Spleen (tissue), 13 donors: ENCODE measurements at places on chromosomes 5 and 9. TPM values are rescaled to one million over a fixed set of nuclear protein-coding genes. Genes with fewer than 3 reads are reported as not detected.

- no peak overlapping the region for H3K4me3 ChIP-seq
- no peak for DNase-seq
- no peak overlapping the region for H3K27ac ChIP-seq
- H3K36me3 ChIP-seq: no peaks in the 10 kb centered on the region
- H3K4me1 ChIP-seq: no peaks in the 10 kb centered on the region
Measured at GRCh38 chr5:158320178-158320674, 461.3 kb upstream of the CLINT1 start.

GRCh38 chr5:176748073-176748966 lies 62.0 kb upstream of the UNC5A start:
- no peak overlapping the region for H3K27ac ChIP-seq
- H3K4me3 ChIP-seq: no peak overlapping the region
- H3K4me1 ChIP-seq: peaks cover 15% of the 10 kb centered on the region
- peak; percentile 64 for DNase-seq
- H3K36me3 ChIP-seq: no peaks in the 10 kb centered on the region
- H3K27me3 ChIP-seq: peaks cover 88% of the 10 kb centered on the region

GRCh38 chr5:56616454-56617160 lies 198.7 kb upstream of the MAP3K1 start:
- peaks cover 48% of the 10 kb centered on the region for H3K4me1 ChIP-seq
- no peaks in the 10 kb centered on the region for H3K36me3 ChIP-seq
- DNase-seq: no peak
- H3K27me3 ChIP-seq: no peaks in the 10 kb centered on the region

- no peaks in the 10 kb centered on the region for H3K27me3 ChIP-seq
- no peaks in the 10 kb centered on the region for H3K36me3 ChIP-seq
- H3K27ac ChIP-seq: no peak overlapping the region
- H3K4me1 ChIP-seq: peaks cover 22% of the 10 kb centered on the region
- H3K4me3 ChIP-seq: no peak overlapping the region
Measured at GRCh38 chr5:132506094-132506692, 15.6 kb upstream of the IRF1 start.

GRCh38 chr9:131404987-131405386 lies 11.1 kb downstream of the PRRC2B start:
- H3K4me1 ChIP-seq: peaks cover 99% of the 10 kb centered on the region
- no peaks in the 10 kb centered on the region for H3K27me3 ChIP-seq
- no peaks in the 10 kb centered on the region for H3K36me3 ChIP-seq
- no peak overlapping the region for H3K27ac ChIP-seq
- no peak for DNase-seq

DNA sequence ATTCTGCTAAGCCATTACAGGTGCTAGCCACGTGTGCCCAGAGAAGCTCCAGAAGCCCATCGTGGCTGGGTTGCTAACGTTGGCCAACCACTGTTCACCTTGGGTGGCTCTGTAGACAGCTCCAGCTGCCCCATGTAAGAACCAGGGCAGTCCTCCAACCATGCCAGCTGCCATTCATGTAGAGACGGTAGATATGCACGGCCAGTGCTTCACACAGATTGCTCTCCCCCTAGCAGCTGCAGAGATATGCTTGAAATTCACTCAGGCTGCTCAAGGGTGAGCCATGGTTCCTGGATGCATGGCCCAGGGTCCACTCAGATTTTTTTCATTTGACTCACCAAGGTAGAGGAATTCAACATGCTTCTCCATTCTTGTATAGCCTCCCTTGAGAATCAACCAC lies 31.0 kb downstream of the GADD45G start:
- H3K36me3 ChIP-seq: no peaks in the 10 kb centered on the region
- no peak overlapping the region for H3K27ac ChIP-seq
- H3K4me1 ChIP-seq: no peaks in the 10 kb centered on the region
- no peaks in the 10 kb centered on the region for H3K27me3 ChIP-seq
- no peak for DNase-seq

DNA sequence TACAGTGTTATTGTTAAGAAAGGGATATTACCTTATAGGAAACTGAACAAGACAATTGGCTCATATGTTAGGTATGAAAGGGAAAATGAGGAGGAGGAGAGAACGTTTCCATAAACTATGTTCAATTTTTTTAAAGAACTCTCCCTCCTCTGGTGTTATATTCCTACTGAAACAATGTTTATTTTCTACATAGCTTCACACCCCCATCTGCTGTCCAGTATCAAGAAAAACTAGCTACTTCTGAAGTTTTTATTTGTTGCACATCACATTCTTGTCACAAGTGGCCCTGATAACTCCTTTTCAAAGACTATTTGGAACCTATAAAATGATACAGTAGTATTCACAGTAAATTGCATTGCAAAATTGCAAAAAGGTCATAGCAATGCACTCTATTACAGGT lies 223.4 kb upstream of the FAM174A start:
- H3K4me1 ChIP-seq: no peaks in the 10 kb centered on the region
- DNase-seq: no peak
- no peak overlapping the region for H3K27ac ChIP-seq
- no peaks in the 10 kb centered on the region for H3K27me3 ChIP-seq

- H3K4me3 ChIP-seq: no peak overlapping the region
- H3K27me3 ChIP-seq: no peaks in the 10 kb centered on the region
- no peaks in the 10 kb centered on the region for H3K4me1 ChIP-seq
- H3K27ac ChIP-seq: no peak overlapping the region
- no peak for DNase-seq
- no peaks in the 10 kb centered on the region for H3K36me3 ChIP-seq
Measured at GRCh38 chr5:98206566-98206965, 566.9 kb upstream of the RGMB start.

DNA sequence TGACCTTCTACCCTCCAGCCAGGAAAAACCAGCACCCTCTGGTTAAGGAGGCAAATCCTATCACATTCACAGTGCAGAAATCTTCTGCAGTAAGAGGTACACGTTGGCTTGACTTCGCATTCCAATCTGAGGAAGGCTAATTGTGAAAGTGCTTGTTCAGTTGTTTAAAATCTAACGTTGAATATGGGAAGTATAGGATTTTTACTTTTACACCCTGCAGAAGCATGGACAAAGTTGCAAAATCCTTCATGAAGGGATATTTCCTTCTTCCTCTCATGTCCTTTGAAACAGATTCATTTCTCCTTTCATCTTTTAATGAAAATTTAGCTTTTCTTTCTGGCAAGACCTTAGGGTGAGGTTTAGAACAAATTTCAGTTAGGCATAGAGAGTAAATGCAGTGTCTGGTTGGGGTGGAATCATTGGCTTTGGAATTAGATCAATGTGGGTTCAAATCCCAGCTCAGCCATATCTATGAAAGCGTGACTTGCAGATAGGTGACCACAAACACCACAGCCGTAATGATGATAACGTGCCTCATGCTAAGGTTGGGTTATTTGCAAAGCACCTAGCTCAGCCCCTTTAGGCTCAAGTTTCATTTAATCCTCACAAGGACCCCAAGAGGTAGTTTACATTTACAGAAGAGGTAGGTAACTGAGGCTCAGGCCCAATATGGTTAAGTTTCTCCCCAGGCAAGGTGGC lies 42.2 kb upstream of the C5orf58 start:
- no peak for DNase-seq
- no peak overlapping the region for H3K4me3 ChIP-seq
- no peaks in the 10 kb centered on the region for H3K36me3 ChIP-seq
- H3K27ac ChIP-seq: no peak overlapping the region
- no peaks in the 10 kb centered on the region for H3K27me3 ChIP-seq
- H3K4me1 ChIP-seq: no peaks in the 10 kb centered on the region

Gene SCAI
- total RNA-seq: 8.3 TPM

Gene DEPDC1B
- total RNA-seq: 3.5 TPM

Gene B4GALT1
- 105 TPM for total RNA-seq
